NCI-H774 (cell line): ENCODE measurements at places on chromosomes 2 and 18.

DNA sequence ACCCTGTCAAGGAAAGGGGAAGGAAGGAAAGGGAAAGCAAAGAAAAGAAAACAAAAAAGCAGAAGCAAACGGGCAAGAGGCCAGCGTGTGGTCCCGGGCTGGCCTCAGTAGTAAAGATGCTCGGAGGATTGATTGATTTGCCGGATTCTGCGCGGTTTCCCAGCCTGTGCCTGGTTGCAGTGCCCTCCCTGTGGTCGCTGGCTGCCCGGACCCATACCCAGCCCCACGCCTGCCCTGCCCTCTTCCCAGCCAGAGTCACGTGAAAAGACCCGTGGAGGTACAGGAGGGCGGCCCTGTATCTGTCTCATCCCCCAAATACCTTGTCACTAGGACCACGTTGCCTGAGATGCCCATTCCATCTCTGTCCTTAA is 55.1 kb upstream of the IMP4 start:
- no peak for DNase-seq

DNA sequence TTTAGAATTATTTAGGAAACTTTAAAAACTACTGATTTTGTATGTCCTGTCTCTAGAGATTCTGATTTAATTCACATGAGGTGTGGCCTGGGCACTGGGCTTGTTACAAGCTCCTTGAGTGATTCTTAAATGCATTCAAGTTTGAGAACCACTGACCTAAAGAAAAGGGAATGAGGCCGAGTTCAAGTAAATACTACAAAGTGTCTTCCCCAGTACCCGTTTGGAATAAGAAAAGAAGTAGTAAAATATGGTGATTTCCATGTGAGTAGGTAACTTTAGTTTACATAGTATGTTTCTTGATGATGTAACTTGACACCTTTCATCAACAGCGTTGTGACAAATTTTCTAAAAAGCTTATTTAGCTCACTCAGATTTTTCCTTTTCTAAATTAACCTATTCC is 1022.9 kb upstream of the NRXN1 start:
- DNase-seq: no peak

- DNase-seq: no peak
Observed at GRCh38 chr2:134429886-134430285, 176.0 kb downstream of the MGAT5 start.

DNA sequence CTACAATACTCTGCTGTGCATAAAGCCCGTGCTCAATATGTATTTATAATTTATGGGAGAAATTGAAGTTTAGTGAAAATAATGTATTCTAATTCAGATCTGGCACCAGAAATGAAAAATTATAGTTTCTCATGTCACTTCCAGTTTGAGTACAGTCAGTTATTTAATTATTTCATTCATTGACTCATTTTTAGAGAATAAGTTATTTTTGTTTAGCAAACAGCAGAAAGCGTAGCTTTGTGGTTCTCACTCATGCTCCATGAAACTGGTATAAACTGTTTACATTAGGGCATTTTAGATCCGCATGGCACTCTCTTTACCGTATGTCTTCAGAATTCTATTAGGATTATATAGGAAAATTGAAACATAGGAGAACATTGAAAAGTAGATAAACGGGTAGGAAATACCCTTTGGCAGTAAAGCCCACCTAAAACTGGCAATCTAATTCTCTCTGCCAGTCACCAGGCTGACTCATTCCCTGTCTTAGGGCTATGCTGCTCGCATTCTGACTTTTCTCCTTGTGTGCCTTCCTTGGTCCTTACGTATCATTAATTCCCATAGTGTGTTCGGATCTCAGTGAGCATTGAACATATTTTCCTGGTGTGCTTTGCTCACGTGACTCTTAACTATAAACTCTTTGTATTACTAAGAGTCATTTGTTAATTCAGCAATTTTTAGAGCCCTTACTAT is 106.0 kb downstream of the ZNF236 start:
- no peak for DNase-seq

- no peak for DNase-seq
Observed at GRCh38 chr2:102096103-102096502, 46.4 kb upstream of the IL1R1 start.

DNA sequence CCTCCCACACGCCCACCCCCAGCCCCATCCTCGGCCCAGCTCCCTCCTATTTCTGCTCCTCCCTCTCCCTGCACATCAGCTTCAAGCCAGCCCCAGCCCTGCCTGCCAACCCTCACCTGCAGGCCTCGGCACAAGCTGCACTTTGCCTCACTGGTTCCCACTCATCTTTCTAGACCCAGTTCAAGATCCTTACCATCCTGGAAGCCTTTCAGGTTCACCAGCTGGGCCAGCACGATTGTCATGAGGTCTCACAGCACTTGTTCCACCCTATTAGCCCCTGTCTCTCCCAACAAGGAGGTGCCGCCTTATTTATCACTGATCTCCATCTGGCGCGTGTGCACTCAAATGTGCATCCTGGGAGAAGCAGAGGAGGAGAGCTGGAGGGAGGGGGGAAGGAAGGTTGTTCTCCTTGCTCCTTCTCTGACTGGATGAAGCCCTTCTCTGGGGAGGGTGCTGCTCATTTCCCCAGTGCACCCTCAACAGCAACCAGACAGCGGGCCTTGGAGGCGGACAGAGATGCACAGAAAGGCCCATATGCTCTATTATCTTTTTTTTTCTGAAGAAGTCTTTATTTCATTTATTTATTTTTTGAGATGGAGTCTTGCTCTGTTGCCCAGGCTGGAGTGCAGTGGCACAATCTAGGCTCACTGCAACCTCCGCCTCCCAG is 15.5 kb upstream of the BIN1 start:
- no peak for DNase-seq

DNA sequence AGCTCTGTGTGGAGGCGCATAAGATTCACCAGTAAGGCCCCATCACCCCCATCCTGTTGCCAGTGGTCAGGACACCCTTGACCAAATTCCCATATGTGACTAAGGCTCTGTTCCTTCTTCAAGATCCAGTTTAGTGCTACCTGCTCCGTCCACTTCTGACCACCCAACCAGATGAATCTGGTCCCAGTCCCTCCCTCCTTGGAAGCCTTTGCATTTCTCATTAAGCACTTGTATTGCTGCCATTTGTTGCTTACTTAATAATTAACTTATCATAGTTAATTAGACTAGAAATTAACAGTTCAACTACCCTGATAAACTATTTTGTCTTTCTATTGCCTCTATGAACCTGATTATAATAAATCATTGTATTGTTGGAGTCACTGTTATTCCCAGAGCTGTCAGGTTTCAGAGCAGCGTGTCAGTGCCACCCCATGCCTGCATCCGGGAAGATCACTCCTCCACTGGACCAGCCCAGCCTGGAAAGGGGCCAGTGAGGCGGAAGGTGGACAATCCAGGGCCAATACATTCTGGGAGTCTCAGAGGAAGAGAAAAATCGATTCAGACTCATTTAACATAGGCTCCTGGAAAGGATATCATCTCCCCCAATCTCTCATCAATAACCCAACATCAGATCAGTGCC is 9.5 kb upstream of the NAT8 start:
- DNase-seq: no peak

GRCh38 chr2:106284691-106285202 is 90.6 kb upstream of the UXS1 start:
- no peak for DNase-seq

- no peak for DNase-seq
Observed at GRCh38 chr2:29113027-29113686, 2.1 kb upstream of the CLIP4 start.

- no peak for DNase-seq
Observed at GRCh38 chr2:47234456-47234855, 79.3 kb upstream of the STPG4 start.
